Activated CD4-positive, alpha-beta T cell treated with anti-CD3 and anti-CD28 coated beads, Interleukin-10, Interleukin-2, amounts not matched to agents 100 ng/mL and 50 ng/mL, durations not matched to agents 16 hours and 8 hours (primary cell): ENCODE measurements at places on chromosomes 1 and 21.
A peak's percentile ranks its signal among the peaks of the same experiment; 100 is the strongest.

DNA sequence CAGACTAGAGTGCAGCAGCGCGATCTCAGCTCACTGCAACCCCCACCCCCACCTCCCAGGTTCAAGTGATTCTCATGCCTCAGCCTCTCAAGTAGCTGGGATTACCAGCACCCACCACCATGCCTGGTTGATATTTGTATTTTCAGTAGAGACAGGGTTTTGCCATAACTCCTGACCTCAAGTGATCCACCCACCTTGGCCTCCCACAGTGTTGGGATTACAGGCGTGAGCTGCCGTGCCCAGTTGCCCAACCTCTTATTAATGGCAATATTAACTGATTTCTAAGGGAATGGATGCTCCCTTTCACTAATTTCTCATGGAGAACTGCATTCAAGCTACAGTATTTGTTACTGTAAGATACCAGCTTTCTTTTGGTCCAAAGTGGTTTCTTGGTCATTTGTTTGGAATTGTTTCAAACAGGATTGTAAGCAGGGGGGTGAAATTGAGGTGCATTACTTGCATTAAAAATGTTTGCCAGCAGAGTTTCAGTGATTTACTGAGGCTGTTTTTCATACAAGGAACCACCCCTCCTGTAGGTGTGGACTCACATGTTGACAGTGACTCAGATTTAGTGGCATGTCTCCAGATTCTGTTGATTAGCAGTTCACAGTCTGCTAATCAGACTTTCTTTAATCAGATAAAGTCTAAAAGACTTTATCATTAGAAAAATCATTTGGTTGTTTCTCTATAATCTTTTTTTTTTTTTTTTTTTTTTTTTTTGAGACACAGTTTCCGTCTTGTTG lies 3.9 kb upstream of the TGFBR3 start:
- DNase-seq, result peak; percentile 44

GRCh38 chr1:206098242-206098919 lies 18.8 kb downstream of the AVPR1B start:
- no peak for DNase-seq

GRCh38 chr1:77553568-77554291 lies 128.7 kb downstream of the ZZZ3 start:
- no peak for DNase-seq

GRCh38 chr1:160453443-160453842 lies 53.1 kb downstream of the VANGL2 start:
- DNase-seq, result peak; percentile 91

DNA sequence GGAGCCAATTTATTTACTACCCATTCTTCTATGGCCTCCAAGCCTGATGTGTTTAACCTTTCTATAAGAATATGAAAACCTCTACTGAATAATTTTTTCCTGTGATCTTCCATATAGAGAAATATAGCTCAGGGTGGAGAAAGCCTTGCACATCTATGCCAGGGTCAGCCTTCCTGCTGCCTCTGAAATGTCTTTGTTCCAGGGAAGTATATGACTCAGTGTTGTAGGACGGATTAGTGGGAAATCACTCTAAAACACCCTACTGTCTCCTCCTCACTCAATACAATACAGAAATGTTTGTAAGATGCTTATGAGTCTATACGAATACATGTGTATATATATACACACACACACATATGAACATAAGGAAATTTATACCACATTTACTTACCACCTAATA lies 1044.9 kb downstream of the BRINP3 start:
- no peak for DNase-seq
